Heart left ventricle (tissue), 16 donors: ENCODE measurements at places on chromosomes 5 and 9. TPM values are rescaled to one million over a fixed set of nuclear protein-coding genes. Genes with fewer than 3 reads are reported as not detected.

DNA sequence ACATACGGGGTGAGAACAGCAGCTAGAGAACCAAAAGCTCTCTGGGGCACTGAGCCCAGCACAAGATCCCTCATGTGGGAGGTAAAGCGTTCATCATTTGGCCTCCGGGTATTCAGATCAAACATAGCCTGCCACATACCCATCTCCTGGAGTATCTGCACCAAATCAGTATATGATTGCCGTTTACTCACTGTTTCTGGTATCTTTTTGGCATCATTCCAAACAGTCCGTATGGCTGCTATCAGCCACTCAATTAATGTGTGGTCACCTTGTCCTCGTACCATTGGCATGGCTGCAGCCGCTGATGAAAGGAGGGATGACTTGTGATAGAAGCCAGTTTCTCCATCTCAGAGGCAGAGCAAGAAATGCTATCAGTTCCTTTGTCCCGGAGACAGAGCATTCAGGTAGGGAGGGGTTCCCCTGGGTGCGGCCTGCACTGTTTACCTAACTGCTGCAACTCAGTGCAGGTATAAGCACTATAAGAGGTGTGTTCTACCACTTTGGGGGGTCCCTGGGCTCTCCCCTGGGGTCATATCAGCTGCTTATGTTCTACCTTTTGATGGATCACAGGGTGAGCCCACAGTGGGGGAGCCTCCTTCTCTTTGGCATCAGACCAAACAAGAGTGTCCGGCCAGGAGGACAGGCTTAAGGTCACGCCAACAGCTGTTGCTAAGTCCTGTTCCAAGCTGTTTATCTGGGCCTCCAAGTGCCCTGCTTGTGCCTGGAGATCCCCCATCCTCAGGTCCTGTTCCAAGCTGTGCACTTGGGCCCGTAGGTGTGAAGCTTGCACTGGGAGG lies 9.4 kb downstream of the DMAC1 start:
- DNase-seq: no peak

DNA sequence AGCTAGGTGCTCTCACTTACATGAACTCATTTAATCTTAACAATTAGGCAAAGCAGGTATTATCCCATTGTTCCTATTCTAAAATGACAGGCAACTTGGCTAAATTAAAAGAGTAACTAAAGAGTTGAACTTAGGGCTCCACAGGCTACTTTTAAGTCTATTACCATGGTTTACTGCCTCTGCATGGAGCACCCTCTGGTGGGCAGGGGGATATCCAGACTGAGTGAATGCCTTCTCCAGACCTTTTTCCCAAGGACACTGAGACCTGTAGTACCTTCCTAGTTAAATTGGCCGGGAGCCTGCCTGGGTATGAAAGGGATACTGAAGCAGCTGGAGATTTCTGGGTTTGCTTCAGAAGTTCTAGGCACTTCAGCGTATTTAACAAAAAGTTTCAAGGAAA lies 238.1 kb downstream of the ELAVL2 start:
- no peak for DNase-seq

DNA sequence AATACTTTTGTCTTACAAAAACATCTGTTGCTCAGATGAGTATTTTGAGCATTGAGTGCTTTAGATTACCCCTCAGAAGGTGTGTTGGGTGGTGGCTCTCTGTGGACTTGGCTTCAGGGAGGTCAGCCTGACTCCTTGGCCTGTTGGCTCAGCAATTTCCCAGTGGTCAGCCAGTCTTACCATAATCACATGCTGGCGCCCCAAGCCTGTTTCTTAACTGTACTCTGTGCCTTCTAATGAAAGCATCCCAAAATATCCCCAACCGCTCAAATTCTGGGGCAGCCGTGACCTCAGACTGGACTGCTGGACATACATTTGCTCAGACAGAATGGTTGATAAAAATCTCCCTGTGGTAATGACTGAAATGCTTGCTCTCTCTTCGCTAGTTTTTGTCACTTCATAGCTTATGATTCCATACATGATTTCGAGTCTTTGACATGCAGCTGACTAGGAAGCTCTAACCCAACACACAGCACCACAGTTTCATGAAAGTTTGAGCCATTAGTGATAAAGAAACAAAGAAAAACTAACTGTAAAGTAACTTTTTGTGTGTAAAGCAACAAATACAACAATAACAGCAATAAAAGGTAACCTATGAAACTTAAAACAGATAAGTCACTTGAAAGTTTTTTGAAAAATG lies 562.2 kb upstream of the MEF2C start:
- no peak for DNase-seq

DNA sequence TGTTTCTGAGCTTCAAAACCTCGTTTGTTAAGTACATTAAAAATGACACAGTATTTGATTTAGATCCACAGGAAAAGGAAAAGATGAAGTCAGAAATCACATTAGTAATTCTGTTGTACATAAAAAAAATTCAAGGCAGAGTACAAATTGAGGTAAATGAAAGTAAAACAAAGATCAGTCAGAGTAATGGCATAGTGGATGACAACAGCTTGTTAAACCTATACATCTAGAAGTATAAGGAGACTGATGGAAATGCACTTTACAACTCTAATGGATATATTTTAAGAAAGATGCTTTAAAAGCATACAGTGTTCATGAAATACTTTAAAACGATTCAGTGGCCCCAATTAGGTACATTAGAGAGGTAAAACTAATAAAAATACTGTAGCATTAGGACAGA lies 631.3 kb upstream of the SEMA6A start:
- DNase-seq: no peak

GRCh38 chr9:136172412-136173079 lies 32.4 kb downstream of the LHX3 start:
- DNase-seq: no peak

DNA sequence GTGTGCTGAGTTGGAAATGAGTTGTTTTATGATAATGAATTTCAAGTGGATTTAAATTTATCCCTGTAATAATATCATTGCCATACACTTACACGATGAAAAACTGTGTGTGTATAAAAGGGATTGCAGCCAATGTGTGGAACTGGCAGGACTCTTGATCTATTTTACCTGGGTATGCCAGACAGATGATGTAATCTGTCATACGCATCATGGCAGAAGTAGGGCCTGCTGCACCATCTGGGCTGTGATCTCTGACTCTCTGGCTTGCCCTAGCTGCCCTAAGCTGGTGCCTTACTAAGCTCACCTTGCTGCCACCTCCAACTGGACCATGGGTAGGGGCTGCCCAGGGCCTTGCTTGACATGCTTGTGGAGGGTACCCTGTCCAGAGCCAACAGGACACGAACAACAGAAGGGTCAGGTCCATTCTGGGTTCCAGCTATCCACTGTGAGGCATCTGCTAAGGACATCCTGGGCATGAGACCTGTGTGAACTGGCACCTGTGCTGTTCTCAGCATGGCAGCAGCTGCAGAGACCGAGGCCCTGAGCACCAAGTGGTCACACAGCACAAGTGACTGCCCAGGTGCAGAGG lies 184.2 kb downstream of the FSTL4 start:
- no peak for DNase-seq

GRCh38 chr9:81459591-81459990 lies 229.8 kb downstream of the TLE1 start:
- no peak for DNase-seq

GRCh38 chr5:93891491-93892480 lies 150.4 kb upstream of the POU5F2 start:
- no peak for DNase-seq

DNA sequence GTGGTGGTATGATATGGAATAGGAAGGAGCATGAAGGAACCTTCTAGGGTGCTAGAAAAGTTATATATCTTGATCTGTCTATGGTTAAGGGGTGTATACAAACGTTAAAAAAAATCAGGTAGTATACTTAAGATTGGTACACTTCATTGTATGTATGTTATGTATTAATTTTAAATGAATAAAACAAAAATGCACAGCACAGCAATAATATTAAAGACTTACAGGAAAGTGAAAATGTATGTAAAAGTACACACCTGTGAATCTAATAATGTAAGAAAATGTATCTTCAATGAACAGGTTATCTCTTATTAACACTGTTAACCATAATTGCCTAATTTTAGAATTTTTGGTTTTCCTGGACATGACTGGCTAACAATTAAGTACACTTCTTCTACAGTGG lies 77.2 kb downstream of the HMGCR start:
- DNase-seq: no peak

Gene GCNT1
- total RNA-seq: 3.4 TPM

Gene TSSK1B
- not detected for total RNA-seq

Gene WNK2
- 186 TPM for total RNA-seq

Gene FAM193B
- total RNA-seq: 20.4 TPM
